ENCODE measurements at places on chromosomes 2 and 18.

DNA sequence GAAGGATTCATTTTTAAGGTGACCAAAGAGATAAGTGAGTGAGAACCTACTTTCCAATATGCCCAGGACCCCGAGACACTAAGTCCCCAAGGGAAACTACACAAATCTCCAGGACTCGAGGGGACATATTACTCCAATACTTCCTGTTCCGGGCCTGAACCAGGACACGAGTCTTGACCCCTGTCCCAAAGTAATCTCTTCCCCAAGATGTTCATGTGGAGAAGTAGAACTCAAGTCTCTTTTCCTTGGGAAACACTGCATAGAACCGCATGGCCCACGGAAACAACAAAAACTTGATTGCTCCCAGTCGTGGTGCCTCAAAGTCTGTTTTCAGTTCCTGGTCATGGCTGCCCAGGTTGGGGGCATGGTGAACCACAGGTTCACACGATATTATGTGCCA lies 87.2 kb upstream of the ZEB2 start:
- no peak for DNase-seq

DNA sequence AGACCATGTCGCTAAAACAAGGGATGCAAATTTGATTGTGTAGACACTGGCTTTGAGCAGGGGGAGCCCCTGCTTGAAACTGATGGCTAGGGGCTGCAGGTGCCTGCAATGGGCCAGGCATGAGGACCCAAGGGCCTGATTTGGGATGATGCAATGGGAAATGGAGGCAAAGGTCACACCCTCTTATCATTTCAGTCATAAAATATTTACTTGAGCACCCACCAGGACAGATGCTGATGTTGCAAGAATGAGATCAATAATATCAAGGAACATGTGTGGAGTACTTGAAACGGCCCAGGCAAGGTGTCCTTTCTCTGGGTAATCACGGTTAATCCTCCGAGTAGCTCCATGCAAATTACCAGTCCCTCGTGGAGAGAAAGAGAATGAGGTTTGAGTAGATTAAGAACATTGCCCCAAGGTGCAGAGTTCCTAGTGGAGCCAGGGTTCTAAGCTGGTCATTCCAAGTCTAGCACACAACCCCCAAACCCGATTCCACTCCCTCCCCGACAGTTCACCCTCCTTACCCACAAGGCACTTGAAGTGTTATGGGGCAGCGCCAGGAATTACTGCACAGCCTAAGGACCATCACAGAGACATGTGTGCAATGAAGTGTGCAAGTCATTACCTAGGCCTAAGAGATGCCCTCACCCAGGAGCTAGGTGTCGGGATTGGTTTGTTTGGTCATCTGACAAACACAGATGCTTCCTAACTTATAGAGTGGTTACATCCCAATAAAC lies 14.0 kb upstream of the TMBIM1 start:
- no peak for DNase-seq

GRCh38 chr2:172947461-172948153 lies 128.0 kb upstream of the MAP3K20 start:
- no peak for DNase-seq

GRCh38 chr2:155062250-155062921 lies 363.9 kb downstream of the KCNJ3 start:
- DNase-seq: no peak

DNA sequence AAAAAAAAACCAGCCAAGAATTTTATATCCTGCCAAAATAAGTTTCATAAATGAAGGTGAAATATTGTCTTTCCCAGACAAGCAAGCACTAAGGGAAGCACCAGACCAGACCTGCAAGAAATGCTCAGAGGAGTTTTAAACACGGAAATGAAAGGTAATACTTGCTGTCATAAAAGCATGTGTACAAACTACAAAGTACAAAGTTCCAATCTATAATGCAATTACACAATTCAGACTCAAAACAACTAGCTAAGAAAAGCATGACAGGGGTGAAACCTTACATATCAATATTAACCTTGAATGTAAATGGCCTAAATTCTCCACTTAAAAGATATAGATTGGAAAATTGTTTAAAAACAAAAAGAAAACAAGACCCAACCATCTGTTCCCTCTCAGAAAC lies 45.0 kb upstream of the ASXL3 start:
- no peak for DNase-seq

- DNase-seq: no peak
Observed at GRCh38 chr18:79753391-79753851, 44.3 kb upstream of the KCNG2 start.

DNA sequence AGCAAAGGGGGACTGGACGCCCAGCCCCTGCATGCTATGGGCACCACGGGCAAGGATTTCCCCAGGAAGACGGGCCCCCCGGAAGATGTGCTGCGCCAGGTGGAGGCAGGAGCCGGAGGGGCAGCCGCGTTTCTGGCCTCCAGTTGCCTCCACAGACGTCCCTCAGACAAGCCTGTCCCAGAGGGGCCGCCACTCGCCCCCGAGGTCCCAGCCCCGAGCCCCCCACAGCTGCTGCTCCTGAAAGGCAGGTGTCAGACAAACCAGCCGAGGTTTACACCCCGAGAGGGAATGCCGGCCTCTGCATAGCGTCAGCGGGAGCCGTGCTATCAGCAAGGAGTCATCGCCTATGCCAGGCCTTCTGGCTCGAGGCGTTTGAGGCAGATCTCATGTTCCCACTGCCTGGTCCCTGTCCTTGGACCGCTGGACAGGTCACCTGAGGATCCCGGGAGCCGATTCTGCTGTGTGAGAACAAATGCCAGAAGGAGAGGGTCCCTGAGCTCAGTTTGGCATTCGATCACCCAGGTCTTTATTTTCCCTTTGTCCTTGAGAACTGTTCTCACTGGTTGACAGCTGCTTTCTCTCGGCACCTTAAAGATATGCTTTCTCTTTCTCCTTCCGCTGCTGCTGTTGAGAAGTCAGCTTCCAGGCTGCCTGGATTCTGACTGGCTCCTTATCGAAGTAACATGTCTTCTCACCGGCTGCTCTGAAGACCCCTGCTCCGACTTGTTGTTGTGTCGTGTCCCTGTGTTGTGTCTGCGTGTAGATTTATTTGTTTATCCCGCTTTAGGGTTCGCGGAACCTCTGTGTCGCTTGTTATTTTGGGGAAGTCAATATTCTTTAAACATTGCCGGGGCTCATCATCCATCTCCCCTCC lies 20.6 kb downstream of the CROCC2 start:
- DNase-seq: no peak

GRCh38 chr2:144943986-144944385 lies 424.1 kb upstream of the ZEB2 start:
- DNase-seq: no peak

DNA sequence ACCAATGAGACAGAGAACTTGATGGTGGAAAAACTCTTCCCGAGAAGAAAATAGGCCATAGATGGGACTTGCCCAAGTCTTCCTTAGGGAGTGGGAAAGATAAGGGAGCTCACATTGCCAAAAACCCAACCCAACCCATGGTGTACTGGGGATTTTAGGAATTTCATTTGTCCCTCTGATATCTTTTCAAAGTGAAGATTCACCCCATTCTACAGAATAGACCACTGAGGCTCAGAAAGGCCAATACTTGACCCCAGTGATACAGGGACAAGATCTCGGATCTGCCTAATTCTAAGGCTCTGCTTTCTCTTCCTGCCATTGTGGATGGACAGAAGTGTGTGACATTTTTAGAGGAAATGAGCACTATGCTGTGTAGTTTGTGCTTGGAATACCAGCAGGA lies 159.0 kb downstream of the MYCN start:
- no peak for DNase-seq

DNA sequence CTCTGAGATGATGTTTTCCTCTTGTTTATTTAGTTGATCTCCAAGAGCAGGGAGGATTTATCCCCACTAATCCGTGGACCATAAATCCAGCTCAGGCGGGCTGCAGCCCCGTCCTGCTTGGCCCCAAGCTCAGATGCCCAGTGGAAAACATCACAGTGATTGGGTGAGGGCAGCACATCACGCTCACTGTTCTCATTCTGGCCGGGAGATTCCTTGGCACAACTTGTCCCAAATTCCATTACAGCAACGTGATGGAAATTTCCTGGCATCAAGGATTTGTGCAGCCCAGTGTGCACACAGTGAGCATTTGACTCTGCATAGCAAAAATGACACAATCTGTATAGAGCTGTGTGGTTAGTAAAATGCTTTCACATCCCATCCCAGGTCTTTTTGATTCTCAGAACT lies 96.8 kb downstream of the VAPA start:
- DNase-seq: no peak

GRCh38 chr18:25253136-25253535 lies 98.8 kb downstream of the ZNF521 start:
- DNase-seq: no peak

- DNase-seq: no peak
Observed at GRCh38 chr18:23585897-23586248, 433 bp downstream of the NPC1 start.

- DNase-seq: no peak
Observed at GRCh38 chr2:44167311-44167907, 1.3 kb upstream of the PPM1B start.

DNA sequence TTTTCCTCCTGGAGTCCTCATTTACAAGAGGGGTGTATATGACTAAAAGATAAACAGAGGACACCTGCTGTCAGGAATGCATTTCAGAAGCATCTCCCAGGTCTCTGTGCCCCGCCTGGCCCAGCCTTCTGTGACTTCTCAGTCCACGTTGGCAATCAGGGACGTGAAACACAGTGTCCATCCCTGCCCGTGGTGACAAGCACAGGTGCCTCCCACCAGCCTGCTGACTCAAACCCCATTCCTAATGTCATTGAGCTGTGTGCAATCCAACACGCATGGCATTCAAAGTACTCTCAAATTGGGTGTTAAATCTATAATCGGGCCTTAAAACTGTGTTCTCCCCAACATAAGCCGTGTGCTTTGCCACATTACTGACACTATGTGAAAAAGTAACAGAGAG lies 343.2 kb downstream of the EIPR1 start:
- no peak for DNase-seq

DNA sequence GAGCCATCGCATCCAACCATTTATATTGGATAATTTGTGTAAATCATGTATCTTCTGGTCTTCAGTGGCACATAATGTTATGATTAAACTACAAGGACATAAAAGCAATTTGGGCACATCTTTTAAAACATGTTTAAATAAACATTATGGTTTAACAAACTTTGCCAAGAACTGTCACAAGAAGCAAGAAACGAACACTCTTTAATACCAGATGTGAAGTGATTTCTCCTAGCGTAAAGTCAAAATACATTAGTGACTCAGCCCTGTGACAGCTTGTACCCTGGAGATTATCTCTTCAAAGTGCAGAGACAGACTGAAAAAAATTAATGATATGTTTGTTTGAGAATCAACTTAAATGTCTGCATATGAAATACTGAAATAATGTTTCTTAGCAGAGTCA lies 39.9 kb downstream of the DSEL start:
- DNase-seq: no peak

GRCh38 chr2:14642499-14642898 lies 10.0 kb downstream of the LRATD1 start:
- no peak for DNase-seq

DNA sequence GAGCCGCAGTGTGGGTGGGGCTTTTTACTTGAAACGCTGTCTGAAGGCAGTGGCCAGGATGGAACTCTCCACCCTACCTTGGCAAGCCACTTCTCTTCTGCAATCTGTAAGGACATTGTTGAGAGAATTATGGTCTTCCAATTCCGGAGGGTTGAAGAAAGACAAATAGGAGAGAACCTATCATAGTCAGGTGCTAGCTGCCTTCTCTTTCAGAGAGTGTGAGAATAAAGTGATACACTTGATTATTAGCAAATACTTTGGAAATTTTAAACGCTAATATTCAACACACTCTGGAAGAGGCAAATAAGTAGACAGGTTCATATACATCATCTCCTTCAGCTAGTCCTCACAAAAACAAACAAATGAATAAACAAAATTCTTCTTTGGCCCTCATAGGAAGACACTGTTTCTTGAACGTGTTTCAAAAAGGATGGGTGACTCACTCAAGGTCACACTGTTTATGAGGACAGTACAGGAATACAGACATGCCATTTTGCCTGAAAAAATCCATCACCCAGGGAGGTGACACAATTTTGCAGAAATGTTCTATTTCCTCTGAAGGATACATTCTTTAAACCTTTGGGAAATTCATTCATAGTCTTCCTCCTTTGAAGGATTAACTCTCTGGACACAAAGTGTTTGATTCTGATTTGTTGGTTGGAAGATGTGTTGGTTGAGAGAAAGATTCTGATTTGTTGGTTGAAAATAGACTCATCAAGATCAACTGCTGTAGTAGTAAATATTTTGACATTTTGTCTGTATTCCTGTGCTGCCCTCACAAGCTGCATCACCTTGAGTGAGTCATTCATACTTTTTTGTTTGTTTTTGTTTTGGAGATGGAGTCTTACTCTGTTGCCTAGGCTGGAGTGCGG lies 2.2 kb upstream of the IL1RN start:
- no peak for DNase-seq

Measured in stimulated activated CD4-positive, alpha-beta T cell treated with anti-CD3 and anti-CD28 coated beads, Interleukin-2, amount 100 ng/mL, for 4 hours (primary cell).